ENCODE measurements at places on chromosomes 2 and 18.

DNA sequence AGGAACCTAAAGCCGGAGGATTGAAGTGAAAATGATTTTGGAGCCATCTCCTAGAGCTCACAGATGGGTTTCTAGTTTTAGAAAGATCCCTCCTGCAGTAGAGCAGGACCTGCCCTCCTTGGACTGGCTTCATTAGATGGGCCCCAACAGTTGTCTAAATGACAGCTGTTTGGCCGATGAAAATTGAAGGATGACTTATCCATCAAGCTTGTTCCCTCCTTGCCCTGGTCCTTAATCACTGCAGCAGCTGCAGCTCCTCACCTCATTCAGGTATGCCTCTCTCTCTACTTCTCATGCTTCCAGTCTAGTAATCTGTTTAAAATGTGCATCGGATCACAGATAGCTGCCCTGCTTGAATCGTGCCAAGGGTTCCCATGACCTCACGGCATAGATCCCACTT is 677.6 kb downstream of the BCL11A start:
- no peak for DNase-seq

DNA sequence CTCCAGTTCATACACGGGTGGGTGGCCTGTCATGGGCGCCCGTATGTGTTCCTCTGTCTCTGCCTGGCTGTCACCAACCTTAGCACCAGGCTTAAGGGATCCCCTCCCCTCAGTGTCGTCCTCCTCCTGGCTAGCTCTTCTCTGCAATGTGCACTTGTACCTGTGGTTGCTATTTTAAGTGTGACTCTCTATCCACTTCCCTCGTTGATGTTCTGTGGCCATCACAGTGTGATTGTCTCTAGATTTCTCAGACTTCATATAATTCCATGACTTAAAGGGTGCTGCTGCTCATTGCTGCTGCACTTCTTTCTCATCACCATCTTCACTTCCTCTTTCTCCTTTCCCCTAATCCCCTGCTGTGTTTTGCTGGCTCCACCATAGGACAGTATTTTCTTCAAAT is 143.4 kb downstream of the EML6 start:
- DNase-seq, result no peak

GRCh38 chr18:57659460-57660102 is 37.9 kb upstream of the NARS1 start:
- no peak for DNase-seq

DNA sequence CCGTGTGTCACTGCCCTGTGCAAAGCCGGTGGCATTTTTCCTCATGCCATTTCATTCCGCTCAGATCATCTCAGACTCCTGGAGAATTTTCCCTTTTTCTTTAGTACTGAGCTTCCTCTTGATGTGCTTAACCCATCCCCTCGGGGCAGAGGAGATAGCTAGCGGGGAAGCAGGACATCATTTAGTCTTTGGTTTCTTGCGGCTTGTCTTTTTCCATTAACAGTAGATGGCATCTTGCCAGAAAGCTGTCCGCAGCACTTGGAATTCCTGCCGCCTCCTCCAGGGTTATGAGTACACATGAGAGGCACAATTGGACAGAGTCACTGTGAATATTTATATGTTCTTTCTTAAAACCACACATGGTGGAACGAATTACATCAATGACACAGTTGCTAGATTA is 226.6 kb downstream of the ALPK2 start:
- DNase-seq, result no peak

- no peak for DNase-seq
Measured at GRCh38 chr2:202408546-202409140, 32.5 kb downstream of the BMPR2 start.

GRCh38 chr2:141020346-141020745 is 1110.5 kb downstream of the LRP1B start:
- no peak for DNase-seq

GRCh38 chr2:37892436-37893114 is 32.5 kb upstream of the RMDN2 start:
- DNase-seq, result no peak

GRCh38 chr18:48672671-48673340 is 134.0 kb downstream of the CTIF start:
- no peak for DNase-seq
